ENCODE measurements at places on chromosomes 4 and X.

GRCh38 chr4:26819026-26819425, 41.6 kb upstream of the STIM2 start:
- no peak for DNase-seq

DNA sequence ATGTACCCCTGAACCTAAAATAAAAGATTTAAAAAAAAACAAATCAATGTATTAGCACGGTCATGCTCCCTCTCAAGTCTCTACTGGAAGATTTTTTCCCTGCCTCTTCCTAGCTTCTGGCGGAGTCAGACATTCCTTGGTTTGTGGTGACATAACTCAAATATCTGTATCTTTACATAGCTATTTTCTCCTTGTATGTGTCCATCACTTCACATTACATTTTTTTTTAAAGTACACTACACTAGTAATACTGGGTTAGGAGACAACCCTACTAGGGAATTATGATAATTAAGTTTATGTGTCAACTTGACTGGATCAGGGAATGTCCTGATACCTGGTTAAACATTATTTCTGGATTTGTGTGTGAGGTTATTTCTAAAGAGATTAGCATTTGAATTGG, 1197.9 kb downstream of the TECRL start:
- DNase-seq: no peak

- no peak for DNase-seq
Observed at GRCh38 chr4:55725057-55725456, 89.0 kb upstream of the NMU start.

- DNase-seq: no peak
Observed at GRCh38 chr4:105596684-105597083, 44.3 kb downstream of the ARHGEF38 start.

DNA sequence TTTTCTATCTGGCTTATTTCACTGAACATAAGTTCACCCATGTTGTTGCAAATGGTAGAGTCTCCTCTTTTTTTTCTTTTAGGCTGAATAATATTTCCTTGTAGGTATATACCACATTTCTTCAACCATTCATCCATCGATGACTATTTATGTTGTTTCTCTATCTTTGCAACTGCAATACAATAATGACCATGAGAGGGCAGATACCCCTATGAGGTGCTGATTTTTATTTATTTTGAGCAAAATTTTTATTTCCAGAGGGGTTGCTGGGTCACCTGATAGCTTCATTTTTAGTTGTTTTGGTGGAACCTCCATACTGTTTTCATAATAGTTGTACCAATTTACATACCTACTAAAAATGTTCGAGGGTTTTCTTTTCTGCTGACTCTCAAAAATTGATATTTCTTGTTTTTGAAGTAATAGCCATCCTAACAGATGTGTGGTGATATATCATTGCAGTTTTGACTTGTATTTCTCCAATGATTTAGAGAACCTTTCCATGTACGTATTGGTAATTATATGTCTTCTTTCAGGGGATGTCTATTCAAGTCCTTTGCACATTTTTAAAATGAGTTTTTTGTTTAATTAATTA, 1697.0 kb downstream of the PCDH7 start:
- DNase-seq: no peak

GRCh38 chr4:11469650-11470437, 41.1 kb upstream of the HS3ST1 start:
- DNase-seq: no peak

GRCh38 chrX:18676050-18676449, 4.1 kb upstream of the RS1 start:
- no peak for DNase-seq

Data from activated T-helper 9 cell treated with anti-CD3 and anti-CD28 coated beads, Interleukin-2, amount 50 U/mL, for 16 hours (primary cell).